ENCODE measurements at places on chromosomes 2 and 18.

GRCh38 chr2:170375192-170375591, 197.2 kb downstream of the MYO3B start:
- DNase-seq: no peak

DNA sequence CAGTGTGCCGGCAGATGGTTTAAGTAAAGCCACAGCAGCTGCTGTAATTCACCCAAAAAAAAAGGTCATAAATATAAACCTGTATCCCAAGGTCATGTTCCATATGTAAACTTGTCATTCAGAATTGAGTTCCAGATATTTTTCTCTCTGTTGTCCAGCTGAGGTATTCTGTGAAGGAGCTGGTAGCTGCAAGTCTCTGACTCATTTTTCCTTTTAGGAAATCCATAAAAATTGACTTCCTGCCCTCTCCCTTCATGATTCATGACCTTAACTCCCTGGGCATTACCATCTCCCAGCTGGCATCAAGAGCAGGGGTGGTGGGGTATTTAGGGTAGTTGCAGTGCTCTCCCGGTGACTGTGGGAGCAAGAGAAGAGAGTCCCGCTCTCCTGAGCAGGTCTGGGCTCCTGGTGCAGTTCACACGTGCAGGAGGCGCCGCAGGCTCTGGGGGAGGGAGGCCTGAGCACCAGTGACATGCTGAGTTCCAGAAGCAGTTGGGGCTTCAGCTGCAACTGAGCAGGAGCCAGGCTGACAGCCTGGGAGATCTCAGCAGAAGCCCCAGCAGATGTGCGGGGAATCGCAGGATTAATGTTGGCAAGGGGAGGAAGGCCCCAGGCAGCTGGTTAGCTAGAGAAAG, 192.6 kb downstream of the MGAT5 start:
- DNase-seq: no peak

DNA sequence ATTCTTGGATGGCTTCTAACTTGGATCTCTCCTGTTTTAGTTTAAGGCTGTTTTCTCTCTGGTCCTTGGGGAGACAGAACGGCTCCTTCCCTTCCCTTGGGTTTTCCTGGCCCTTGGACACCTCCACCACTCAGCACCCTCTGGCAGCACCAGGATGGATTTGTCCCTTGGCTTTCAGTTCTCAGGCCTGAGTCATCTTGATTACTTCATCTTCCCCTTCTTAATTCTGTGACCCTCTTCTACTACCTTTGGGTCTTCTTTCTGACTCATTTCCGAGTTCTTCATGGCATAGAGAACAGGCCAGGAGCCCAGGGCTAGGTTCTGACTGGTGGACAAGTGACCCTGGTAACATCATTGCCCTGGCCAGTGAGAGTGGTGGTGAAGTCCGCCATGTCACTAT, 14.9 kb downstream of the IGFBP2 start:
- no peak for DNase-seq

DNA sequence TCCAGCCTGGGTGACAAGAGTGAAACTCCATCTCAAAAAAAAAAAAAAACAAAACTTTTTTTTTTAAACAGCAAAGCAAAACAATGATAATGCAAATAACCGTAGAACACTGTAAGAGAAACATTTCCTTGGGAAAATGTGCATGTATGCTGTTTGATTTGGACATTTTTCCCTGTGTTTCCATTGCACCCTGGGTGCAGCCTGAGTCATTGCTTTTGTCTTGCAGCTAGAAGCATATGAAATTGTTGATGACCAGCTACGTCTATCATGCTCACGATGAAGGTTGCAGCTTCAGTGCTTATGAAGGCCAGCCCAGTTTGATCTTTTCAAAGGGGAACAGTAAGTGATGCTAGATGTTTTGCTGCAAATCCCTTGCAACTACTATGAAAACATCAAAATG, 41.5 kb downstream of the MOGAT1 start:
- no peak for DNase-seq

- no peak for DNase-seq
Measured at GRCh38 chr2:228282376-228282775, 100.9 kb upstream of the SPHKAP start.

GRCh38 chr2:231929961-231930592, 3.9 kb upstream of the NPPC start:
- no peak for DNase-seq

DNA sequence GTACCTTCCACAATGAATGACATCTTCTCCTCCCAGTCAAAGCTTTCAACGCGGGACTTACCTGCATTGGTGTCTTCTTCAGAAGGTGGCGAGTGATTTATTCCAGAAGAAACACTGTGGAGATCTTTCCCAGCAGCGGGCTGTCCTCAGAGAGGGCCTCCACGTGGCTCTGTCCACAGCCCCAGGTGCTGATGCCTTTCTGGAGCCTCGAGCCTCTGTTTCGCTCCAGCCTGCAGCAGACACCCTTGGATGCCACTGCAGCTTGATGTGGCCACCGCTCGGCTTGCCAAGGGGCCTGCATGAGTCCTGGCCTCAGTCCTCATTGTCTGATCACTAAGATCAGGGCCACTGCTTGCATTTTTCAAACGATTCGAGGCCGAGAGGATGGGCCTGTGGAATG, 46.6 kb upstream of the GALR1 start:
- DNase-seq: no peak

DNA sequence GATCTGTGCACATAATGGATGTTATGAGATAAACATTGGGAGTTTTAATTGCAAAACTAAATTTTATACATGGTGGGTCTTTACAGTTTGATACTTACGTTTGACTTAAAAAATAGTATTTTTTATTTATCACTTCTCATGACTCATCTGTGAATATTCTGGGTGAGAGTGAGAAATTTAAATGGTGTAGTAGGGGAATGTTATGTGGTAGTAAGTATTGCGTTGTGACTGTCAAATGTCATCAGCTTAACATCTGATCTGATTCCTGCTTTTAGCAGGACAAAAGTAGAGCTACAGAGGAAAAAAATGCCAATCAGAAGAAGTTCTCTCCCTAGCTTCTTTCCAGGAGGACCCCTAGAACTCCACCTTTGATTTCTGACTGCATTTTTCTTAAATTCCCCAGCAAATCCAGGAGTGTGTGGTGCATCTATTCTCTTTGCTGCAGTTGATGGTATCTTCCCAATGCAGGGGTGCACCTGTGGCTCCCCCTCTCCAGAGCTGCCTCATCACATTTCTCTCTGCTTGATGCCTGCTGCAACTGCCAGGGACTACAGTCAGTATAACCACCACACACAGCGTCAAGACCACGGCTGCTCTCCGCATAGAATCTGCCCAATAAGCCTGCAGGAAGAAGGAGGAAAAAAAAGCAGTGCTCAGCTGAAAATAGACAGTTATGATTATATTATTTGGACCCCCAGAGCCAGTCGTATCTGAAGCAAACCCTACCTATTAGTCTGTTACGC, 151.3 kb upstream of the THUMPD2 start:
- no peak for DNase-seq

GRCh38 chr2:168915441-168916330, 14.6 kb downstream of the G6PC2 start:
- no peak for DNase-seq

DNA sequence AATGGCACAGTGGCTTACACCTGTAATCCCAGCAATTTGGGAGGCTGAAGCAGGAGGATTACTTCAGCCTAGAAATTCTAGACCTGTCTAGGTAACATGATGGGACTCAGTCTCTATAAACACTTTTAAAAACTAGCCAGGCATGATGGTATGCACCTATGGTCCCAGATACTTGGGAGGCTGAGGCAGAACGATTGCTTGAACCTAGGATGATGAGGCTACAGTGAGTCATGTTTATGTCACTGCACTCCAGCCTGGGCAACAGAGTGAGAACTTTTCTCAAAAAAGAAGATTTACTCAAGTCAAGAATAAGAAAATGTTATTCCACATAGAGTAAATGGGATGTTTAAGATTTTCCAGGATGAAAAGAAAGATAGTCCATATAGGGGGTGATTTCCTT, 158.6 kb downstream of the HNMT start:
- no peak for DNase-seq

GRCh38 chr2:182732736-182733135, 16.7 kb downstream of the DNAJC10 start:
- no peak for DNase-seq

GRCh38 chr2:238278626-238279323, 9.6 kb downstream of the PER2 start:
- no peak for DNase-seq

DNA sequence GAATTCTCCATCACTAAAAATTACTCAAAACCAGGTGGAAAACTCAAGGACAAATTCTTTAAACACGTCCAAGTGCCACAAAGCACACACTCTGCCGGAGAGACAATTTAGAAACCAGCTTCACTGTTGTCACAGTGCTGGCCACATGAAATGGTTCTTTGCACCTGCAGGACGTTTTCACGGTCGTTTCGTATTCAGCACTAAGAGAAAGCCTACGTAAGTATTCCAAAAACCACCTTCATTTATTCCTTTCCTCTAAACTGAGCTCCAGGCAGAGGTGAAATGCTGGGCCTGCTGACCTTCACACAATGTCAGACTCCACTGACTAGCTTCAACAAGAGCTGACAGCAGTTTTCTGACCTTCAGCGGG, 680 bp downstream of the ATP5F1A start:
- no peak for DNase-seq

DNA sequence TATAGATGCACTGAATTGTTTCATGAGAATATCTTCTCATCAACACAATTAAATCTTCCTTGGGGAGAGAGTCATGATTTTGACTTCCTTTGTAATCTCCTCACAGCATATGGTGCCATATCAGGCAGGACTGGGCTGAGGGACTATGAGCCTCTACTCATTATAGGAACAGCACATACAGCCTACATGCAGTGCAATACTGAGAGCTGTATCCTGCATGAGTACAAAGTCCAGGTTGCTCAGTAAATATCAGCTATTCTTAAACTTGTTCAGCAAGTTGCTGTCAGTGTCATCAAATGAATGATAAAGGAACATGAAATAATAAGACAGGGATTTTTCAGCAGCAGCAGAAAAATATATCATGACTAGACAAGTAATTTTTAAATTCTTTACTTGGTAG, 10.8 kb downstream of the DLGAP1 start:
- DNase-seq: no peak
